NCI-H1930 (cell line): ENCODE measurements at places on chromosomes 16 and 17.

- DNase-seq: no peak
Observed at GRCh38 chr16:19901164-19901563, 16.5 kb upstream of the GPRC5B start.

GRCh38 chr17:72514891-72515290, 394.1 kb downstream of the SOX9 start:
- DNase-seq: no peak

DNA sequence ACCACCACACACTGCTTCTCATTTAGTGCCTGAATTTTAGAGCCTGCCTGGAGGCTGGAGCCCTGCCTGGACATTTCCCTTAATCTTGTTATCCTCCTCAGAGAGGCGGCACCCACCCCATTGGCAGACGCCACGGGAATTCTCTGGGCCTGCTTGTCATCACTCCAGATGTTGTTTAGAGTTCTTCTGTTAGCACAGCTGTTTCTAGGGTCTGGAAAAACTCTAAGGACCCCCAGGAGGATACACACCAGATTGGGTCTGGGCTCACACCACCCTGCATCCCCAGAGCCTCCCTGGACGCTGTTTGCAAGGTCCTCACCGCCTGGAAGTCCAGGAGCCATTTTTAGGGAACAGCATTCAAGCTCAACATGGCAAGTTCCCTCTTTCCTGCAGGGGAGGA, 565 bp upstream of the XAF1 start:
- DNase-seq: no peak

DNA sequence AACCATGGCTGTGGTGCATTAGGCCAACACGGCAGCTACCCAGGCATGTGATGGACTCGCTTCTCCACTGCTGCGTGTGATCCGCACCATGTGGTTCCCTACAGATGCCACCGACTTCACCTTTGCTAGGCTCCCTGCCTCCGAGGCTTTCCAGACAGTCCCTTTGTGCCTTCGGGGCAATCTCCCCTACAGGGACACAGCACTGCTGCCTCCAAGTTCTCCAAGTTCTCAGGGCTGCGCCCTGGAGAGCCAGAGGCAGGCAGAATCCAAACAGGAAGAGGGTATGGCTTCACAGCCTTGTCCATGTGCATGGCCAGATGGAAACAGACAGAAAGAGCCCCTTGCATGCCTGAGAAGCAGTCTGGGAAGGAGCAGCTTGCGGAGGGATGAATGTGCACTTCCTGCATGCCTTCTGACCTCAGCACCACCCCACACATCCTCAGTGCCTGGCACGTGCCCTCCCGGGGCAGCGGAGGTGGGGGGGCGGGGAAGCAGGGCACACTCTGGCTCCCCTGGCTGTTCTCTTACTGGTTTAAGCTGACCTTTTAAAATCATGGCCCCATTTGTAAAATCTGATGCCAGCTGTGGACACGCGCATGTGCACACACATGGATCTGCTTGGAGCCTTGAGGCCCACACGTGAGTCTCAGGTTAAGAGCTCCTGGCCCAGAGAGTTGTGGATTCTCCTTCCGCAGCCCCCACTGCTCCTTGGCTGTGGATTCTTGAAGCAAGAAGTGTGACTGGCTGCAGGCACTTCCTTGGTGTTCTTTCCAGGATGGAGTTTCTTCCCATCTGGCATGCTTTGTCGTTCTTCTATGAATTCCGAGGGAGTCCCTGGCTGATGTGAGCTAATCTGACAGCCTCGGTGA, 55.3 kb upstream of the MTSS2 start:
- DNase-seq: no peak

DNA sequence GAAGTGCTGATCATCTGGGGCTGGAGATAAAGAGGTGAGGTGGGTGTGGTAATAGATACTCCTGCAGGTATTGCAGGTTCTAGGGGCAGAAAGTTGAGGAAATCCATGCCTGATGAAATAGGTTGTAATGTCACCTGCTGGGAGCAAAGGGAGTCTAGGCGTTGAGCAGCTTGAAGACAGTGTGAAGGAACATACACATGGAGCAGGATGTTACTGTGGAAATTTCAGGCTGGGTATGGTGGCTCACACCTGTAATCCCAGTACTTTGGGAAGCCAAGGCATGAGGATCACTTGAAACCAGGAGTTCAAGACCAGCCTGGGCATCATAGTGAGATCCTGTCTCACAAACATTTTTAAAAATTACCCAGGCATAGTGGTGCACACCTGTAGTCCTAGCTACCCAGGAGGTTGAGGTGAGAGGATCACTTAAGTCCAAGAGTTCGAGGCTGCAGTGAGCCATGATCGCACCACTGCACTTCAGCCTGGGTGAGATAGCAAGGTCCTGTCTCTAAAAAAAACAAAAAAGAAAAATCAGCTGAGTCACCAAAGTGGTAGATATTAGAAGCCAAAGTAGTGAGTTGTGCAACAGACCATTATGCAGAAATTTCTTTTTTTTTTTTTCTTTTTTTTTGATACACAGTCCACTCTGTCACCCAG, 9.1 kb upstream of the CRYBA1 start:
- DNase-seq: no peak

DNA sequence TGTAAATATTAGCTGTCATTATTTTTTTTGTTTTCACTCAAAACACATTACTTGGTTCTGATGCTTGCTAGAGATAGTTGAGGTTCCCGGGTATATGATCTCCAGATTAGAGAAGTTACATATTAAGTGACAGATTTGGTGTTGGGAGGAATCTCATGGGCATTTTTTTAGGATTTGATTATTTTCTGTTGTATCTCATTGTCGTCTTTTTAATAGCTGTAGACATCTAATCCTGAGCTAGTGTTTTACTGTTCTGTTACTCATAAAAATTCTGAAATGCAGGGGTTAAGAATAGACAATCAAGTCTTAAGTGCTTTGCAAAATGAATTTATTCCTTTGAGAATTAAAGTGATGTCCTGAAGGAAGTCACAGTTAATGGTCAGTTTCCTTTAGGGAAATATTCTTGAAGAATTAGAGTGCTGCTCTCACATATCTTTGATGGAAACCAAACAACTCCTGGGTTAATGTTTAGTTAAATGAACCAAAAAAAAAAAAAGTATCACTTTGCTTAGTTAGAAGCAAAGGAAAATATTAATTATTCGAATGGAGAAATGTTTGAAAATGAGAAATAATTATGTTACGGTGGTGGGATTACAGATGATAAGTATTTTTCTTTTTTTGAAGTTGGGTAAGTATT, 251.7 kb upstream of the CACNG5 start:
- DNase-seq: no peak

DNA sequence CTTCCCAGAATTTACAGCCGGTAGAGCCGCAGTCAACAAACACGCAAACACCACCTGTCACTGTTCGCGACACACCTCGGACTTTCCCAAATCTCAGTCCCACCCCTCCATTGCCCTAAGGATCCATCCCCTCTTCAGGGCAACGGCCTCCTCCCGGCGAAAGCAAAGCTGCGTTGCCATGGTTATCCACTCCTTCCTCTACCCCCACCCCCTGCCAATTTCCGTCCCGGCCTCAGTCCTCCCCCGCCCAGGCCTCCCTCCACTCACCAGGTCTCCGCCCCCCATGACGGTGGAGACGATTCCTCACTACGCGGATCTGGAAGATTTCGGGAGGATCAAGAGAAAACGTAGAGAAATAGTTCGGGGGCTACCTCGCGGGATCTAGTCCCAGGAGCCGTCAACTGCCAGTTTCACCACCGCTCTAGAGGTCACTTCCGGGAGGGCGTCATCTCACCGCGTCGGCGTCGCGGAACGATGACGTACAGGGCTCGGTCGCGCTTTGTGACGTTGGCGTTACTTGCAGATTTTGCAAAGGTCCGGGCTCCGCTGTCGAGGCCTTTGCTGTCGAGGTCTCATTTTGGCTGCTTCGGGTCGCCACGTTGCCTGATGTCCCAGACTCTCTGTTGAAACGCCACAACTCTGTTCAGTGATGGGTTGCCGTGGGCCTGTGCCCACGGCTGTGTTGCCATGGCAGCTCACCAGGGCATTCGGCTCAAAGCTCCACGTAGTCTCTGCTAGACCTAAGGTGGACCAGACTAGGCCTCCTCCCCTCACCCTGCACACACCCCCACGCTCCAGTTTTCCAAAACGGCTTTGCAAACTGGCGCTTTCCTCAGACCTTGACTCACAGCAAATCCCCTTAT, at the start of gene CWC25:
Gene CWC25 (minus strand): TSS at position 423 of the 863 bp plus-strand sequence. CDS start 138 bp downstream, at position 285.
- DNase-seq: peak; percentile 83
